ENCODE measurements at places on chromosomes 13 and 19.
A peak's percentile ranks its signal among the peaks of the same experiment; 100 is the strongest.

GRCh38 chr13:59710996-59711701 lies 452.6 kb downstream of the DIAPH3 start:
- DNase-seq = no peak

GRCh38 chr13:74221752-74222151 lies 87.5 kb upstream of the KLF12 start:
- no peak for DNase-seq

DNA sequence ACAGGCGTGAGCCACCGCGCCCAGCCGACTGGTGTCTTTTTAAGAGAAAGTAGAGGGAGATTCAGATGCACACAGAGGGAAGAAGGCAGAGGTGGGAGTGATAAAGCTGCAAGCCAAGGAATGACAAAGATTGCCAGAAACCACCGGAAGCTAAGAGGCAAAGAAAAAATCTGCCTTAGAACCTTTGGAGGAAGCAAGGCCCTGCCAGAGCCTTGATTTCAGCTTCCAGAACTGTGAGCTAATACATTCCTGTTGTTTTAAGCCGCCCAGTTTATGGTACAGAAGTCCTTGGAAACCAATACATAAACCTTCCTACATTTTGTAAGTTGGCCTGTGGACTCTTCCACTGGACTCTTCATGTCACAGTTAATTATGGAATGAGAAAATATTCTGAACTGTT lies 71.7 kb upstream of the SOX21 start:
- DNase-seq = peak; percentile 17

- DNase-seq = no peak
Measured at GRCh38 chr13:66195238-66195637, 1034.9 kb downstream of the PCDH9 start.

DNA sequence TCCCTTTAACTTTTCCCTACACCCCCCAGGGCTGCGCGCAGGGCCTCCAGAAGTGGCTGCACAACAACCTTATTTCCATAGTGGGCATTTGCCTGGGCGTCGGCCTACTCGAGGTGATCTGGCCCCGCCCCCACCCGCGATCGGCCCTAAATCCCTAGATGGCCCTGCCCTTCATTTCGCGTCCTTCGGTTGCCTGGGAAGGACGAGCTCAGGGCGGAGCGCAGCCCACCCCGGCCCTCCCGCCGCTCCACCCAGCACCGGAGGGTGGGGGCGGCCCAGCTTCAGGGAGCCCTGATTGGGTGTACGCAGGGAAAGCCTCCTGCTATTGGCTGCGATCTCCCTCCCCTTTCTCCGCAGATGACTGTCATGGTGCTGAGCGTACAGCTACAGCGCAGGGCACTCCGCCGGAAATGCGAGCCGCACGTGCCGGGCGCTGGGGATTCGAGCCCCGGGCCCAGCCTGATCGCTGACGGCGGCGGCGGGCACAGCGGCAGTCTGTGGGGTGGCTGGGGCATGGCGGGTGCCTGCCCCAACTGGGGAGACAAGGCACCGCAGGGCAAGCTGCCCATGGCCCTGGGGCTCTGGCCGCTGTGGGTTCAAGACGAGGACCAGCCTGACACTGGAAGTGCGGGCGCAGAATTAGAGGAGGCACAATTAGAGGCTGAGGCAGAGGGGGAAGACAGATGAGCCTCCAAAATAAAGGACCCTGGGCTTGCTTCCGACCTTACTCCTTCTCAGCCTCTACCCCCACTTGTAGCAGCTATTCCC lies 4.3 kb downstream of the CD37 start:
- DNase-seq = peak; percentile 82

DNA sequence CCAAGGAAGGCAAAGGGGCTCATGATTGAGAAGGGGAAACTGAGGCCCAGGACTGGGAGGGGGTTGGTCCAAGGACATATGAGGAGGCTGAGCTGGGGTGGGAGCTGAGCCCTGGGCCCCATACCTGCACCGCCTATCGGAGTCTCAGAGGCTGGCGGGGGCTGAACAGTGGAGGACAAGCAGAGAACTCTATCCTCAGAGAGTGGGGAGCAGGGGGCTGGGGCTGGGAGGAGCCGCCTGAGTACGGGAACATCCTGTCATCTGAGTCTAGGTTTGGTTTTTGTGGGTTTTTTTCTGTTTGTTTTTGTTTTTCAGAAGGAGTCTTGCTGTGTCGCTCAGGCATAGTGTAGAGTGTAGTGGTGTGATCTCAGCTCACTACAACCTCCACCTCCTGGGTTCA lies 6.2 kb downstream of the ARRDC2 start:
- no peak for DNase-seq

DNA sequence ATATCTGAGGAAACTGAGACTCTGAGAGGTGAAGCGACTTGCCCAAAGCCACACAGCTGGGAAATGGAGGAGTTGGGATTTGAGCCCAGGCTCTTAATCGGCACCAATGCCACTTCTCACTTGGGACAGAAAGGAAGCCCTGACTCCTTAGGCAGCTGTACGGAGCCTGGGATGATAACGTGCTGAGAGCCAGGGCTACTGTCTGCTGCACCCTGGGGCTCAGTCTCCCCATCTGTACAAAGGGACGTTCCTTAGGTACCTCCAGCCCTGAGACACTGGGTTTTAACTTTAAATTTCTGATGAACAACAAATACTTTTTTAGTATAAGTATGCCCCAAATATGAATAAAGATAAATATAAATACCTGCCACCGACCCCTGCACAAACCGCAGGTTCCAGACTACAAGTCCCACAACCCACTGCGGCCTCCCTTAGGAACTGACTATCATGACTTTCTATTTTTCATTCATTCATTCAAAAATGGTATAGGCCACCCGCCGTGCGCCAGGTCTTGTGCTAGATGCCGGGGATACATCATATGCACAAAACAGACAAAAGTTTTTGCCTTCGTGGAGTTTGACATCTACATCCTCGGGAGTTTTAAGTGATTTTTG lies 776 bp upstream of the NCLN start:
- DNase-seq = no peak

- DNase-seq = peak; percentile 100
Measured at GRCh38 chr19:54189735-54190502, 539 bp upstream of the MBOAT7 start.

GRCh38 chr13:107835339-107836018 lies 379.9 kb downstream of the LIG4 start:
- peak; percentile 48 for DNase-seq

DNA sequence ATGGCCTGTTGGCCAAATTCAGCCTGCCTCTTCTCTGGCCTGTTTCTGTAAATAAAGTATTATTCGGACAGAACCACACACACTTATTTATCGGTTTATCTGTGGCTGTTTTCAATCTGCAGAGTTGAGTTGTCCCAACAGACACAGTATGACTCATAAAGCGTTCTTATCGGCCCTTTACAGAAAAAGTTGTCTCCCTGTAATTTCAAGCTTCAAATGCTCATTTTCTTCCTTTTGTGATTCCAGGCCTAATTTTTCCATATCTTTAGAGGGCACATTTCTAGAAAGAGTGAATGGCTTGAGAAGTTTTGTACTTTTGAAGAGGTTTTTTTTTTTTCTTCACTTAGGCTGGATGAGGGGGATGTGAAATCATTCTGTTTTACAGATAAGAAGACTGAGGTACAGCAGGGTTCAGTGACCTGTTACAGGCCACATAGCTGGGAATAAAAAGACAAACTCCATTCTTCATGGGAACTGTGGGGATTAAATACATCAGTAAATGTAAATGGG lies 440.9 kb downstream of the TSHZ3 start:
- DNase-seq = no peak

GRCh38 chr19:6956573-6956972 lies 64.7 kb downstream of the MBD3L2B start:
- no peak for DNase-seq

- DNase-seq = no peak
Measured at GRCh38 chr13:74838096-74838495, 643.9 kb downstream of the TBC1D4 start.

Measured in fibroblast of mammary gland (primary cell).